ENCODE measurements at places on chromosomes 4 and X.

DNA sequence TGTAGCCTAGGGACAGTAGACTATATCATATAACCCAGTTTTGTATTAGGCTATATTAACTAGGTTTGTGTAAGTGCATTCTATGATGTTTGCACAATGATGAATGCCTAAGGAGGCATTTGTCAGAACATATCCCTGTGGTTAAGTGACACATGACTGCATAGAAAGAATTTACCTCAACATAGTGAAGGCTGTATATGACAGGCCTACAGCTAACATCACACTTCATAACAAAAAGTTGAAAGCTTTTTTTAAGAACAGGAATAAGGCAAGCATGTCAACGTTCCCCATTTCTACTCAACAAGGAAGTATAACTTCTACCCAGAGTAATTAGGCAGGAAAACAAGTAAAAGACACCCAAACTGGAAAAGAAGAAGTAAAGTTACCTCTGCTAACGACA, 165.9 kb upstream of the NDST4 start:
- DNase-seq: no peak

DNA sequence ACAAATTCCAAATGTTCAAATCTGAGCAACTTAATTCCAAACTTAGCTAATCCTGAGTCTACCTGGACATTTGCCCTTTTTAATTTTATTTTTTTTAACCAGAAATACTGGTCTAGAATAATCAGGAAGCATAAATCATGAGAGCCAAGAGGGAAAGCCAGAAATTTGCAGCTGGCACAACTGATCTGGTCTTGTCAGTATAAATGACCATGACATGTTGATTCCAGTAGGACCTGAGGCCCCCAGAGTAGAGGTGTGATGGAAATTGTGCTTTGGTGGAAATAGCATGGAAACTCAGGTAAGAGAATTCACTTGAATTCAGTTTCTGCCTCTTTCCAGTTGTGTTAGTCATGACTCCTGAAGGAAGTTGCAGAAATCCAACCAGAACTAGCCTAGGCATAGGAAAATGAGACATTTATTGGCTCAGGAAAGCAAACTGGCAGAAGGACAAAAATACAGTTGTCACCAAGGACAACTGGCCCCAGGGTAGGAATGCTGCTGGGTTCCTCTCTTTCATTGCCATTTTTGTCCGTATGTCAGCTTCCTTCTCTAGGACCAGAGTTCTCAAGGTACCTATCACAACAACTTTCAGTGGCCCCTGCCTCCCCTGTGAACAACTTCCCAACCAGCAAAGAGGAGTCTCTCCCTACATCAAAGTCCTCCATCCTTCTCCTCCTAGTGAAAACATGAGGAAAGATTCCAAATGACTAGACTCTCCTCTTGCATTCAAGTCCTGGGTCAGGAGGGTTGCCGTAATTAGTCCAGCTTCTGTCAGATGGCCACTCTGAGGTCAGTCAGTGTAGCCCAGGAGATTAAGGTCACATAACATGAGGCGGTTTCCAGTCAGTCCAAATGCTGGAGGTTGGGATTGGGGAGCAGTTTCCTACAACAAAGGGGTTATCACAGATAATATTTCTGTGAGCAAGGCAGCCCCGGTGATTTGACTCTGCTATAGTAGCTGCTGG, 29.3 kb upstream of the MYOZ2 start:
- DNase-seq: no peak

DNA sequence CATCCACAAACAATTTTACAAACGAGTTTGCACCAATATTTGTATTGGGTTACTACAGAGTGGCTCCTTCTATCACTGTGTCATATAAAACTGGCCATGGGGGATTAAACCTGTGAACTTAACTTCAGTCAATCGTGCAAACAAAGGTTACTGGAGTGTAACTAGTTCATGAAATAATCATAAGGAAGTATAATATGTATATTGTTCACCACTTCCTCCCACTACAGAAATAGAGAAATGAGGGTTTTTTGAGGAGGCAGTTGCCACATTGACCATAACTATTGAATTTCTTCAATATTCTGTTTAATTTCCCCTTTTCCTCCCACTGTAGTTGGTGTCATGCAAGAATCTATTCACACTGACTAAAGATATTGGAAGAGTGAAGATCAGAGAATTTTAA, at the start of gene GPR82:
Gene GPR82 (plus strand): TSS at position 356 of the 400 bp plus-strand sequence. CDS start 2,846 bp downstream, outside the sequence.
- no peak for DNase-seq

DNA sequence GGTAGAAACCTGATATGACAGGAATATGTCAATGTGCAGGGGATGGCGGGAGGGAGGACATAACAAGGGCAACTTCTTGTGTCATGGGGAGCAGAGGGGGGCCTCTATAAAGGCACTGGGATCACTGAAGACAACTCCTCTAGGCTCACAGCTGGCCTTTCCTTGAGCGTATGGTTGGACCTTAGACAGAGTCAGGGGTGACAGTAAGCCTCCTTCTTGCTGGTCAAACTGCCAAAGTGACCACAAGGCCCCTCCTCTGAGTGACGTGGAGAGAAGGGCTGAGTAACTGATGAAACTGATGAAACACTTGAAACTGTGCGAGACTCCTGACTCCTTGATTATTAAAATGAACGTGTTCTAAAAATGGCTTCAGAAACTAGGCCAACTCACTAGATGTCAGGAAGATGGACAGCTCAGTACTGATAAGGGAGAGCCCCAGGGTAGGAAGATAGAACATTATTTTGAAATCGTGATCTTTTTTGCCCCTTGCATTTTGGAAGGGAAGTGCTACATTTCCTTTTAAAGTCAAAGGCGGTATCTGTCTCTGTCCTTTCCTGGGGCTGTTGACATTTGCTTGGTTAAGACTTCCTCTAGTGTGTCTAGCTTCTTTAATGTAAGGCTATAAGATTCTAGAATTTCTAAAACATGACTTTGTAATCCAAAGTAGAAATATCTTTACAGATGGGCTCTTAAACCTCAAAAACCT, 1.6 kb downstream of the RAB33A start:
- DNase-seq: no peak

- no peak for DNase-seq
Measured at GRCh38 chrX:134813697-134814096, 155.4 kb upstream of the PLAC1 start.

DNA sequence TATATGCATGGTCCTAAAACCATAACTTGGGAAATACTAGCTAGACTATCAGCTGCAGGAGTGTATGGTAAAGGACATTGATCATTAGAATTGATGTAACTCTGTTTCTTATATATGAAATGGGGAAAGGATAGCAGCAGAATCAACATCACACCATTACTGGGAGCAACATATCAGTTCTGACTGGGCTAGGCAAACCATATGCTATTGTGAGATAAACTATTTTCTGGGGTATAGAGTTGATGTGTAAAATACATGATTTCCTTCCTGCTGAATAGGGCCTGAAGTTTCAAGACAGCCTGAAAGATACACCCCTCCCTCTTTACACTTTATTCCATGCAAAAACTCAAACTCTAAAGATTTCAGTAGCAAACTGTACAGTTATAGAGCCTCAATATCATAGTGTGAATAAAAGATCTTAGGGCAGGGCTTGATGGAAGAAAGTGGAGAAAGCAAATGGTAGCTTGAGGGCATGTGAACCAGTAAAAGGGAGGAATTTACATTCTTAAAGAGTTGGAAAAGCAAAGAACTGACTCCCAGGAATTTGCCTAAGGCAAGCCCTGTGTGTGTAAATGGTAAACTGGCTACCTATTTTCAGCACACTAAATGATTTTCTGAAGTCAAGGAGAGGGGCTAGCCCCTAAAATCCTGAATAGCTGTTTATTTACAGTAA, 404.1 kb downstream of the MAPK10 start:
- no peak for DNase-seq

- DNase-seq: no peak
Measured at GRCh38 chr4:105951198-105951597, 55.9 kb downstream of the NPNT start.

GRCh38 chrX:19443869-19444526, 71.3 kb downstream of the MAP3K15 start:
- no peak for DNase-seq

DNA sequence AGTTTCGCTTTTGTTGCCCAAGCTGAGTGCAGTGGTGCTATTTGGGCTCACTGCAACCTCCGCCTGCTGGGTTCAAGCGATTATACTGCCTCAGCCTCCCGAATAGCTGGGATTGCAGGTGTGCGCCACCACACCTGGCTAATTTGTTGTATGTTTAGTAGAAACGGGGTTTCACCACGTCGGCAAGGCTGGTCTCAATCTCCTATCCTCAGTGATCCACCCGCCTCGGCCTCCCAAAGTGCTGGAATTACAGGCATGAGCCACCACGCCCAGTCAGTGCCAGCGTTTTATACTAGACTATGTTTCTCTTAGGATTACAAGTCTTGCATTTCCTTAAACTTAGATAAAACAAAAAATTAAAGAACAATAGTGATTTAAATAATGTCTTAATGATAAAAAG, 13.0 kb downstream of the KLF3 start:
- DNase-seq: no peak

GRCh38 chr4:181569553-181569952, 673.6 kb upstream of the TENM3 start:
- no peak for DNase-seq

GRCh38 chr4:108051343-108051742, 61.7 kb downstream of the HADH start:
- DNase-seq: peak; percentile 33

DNA sequence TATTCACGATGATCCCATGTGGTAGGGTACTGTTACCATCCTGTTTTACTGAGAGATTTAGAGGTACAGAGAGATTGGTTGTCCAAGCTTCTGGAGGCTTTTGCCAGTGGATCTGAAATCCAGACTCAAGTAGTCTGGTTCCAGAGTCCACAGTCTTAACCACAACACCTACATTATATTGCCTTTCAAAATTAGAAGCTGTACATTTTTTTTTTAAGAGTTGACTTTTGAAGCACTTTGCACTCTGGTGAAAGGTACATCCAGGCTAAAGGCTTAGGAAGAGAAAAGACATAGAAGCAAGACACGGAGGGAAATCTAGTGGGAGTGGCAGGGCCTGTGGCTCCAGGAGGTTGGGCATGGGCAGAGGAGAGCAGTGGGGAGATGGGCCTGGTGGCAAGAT, 122.1 kb downstream of the AFF1 start:
- no peak for DNase-seq

DNA sequence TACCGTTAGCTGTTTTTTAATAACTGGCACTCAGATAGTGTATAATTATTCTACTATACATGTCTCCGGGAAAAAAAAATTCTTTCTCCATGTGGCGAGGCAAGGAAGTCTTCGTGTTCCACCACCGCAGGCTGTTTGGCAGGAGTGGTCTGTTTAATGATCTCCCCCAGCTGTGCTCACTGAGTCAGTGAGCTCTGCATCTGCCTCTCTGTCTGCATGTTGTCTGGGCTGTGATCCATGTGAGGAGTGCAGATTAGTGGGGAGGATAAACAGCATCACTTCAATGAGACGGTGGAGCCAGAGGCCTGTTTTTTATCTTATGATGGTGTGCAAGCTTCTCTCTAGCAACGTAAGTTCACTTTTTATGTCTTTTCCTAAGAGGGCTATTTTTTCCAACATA, 69.8 kb downstream of the RPS3A start:
- no peak for DNase-seq

DNA sequence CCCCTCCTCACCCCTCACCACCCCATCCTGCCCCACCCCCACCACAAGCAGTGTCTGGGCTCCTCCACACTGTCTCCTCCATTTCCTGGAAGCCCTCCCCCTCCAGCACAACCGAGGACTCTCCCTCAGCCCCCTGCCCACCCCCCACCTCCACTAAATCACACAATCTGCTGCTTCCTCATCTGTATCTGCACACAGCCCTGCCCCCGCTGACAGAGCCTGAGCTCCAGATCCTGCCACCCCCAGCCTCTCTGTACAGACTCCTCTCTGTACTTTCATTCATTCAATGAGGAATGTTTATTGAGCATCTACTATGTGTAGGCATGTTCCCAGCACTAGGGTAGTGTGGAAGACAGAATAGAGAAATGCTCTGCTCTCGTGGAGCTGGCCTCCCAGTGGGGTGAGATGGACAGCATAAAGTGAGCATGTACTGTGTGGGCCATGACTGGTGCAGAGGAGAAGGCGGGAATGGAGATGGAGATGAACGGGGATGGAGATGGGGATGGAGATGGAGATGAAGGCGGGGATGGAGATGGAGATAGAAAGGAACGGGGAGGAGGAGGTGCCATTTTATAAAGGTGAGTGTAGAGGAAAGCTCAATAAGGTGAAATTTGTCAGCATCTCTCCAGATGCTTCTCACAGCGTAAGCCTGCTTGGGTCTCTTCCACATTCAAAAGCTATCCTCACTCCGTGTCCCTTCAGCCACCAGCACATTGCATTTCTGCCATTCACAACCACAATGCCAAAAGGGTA, 2.5 kb upstream of the PPP2R2C start:
- no peak for DNase-seq

- DNase-seq: no peak
Measured at GRCh38 chrX:48569958-48570357, 4.3 kb upstream of the RBM3 start.

GRCh38 chrX:5733501-5733900, 495.2 kb downstream of the NLGN4X start:
- no peak for DNase-seq

GRCh38 chrX:66039944-66040343, at the start of gene VSIG4:
Gene VSIG4, minus strand, starts transcription at chrX:66040080. Its CDS starts 82 bp downstream, at chrX:66039998.
- peak; percentile 36 for DNase-seq

GRCh38 chrX:154655786-154656185, 2.4 kb upstream of the CTAG2 start:
- DNase-seq: no peak

DNA sequence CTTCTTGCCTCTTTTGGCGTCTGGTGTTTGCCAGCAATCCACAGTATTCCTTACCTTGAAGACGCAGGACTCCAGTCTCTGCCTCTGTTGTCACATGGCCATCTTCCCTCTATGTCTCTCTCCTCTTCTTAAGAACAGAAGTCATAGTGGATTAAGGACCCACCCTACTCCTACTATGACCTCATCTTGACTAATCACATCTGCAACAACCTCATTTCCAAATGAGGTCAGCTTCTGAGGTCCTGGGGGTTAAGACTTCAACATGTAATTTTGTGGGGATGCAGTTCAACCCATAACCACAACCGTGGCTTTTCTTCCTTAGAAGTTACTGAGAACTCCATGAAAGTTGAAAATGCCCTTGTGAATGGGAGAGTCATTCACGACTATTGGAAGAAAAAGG, 23.3 kb downstream of the TLR8 start:
- DNase-seq: no peak

- no peak for DNase-seq
Measured at GRCh38 chrX:29145316-29145715, 558.1 kb downstream of the IL1RAPL1 start.

GRCh38 chrX:10120828-10121227, 35.9 kb upstream of the CLCN4 start:
- no peak for DNase-seq

GRCh38 chr4:119011607-119011988, 122.9 kb downstream of the SYNPO2 start:
- DNase-seq: no peak

DNA sequence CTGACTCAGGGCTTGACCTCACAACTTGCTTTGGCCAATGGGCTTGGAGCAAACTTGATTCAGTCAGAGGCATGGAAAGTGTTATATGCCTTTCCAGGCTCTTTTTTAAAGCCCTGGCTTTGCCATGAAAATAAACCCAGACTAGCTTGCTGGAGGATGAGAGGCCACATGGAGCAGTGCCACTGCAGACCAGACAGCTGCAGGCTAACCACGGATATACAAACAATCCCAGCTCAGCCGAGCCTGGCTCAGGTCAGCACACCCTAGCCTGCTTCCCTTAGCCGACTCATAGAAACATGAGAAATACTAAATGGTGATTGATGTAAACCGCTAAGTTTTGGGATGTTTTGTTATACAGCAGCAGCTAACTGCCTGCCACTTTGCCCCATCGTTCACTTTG, 345.1 kb downstream of the ARHGAP10 start:
- no peak for DNase-seq

All from upper lobe of left lung (tissue), 6 donors.